ENCODE measurements at places on chromosomes 4 and X. TPM values are rescaled to one million over a fixed set of nuclear protein-coding genes. Genes with fewer than 3 reads are reported as not detected.

Gene ITGB1BP2
- total RNA-seq = 7.8 TPM

- no peaks in the 10 kb centered on the region for H3K36me3 ChIP-seq
- H3K27ac ChIP-seq = no peak overlapping the region
- no peaks in the 10 kb centered on the region for H3K27me3 ChIP-seq
- no peak for DNase-seq
- H3K4me3 ChIP-seq = no peak overlapping the region
These were observed 38.8 kb upstream of the MAD2L1 start for GRCh38 chr4:120105472-120105871.

Gene GUCY1A1
- total RNA-seq = not detected

Gene SMARCA1
- total RNA-seq = 55.7 TPM

- H3K4me1 ChIP-seq = peaks cover 4% of the 10 kb centered on the region
- H3K27ac ChIP-seq = peak overlapping the region; percentile 89
- peaks cover 1% of the 10 kb centered on the region for H3K27me3 ChIP-seq
- DNase-seq = peak; percentile 73
- H3K4me3 ChIP-seq = peak overlapping the region; percentile 86
- H3K36me3 ChIP-seq = no peaks in the 10 kb centered on the region
These were observed 566 bp downstream of the ATP11C start for GRCh38 chrX:139932073-139932900.

Gene FGF13
- 34.2 TPM for total RNA-seq

DNA sequence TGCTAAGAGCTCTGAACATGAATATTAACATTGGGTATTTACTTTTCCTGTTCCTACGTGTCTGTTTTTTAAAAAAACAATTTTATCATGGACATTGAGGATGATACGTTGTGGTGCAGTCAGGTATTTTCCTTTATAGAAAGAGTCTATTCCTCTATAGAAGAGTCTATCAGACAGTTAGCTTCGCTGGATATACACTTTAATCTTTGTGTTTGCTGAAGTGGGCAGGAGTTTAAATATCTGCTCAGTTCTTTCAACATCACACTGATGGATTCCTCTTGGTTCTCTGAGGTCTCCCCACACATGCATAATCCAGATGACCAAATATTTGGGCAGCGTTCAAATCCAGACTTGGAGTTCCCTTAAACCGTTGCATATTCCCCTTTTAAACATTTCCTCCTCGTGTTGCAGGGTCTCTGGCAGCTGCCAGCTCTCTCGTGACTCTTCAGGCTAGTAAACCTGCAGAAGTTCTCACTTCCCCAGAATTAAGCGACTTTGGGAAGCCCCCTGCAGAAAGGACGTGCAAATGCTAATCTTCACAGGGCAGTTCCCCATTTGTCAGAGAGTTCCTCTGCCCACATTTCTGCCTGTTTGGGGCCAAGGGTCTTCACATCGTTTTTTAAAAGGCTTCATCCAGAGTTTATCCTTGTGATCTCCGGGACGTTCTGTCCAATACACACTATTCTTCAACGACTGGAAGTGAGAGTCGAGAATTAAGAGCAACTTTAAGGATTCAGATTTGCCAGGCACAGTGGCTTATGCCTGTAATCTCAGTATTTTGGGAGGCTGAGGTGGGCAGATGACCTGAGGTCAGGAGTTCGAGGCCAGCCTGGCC, 20.5 kb upstream of the DHRSX start:
- no peak overlapping the region for H3K4me3 ChIP-seq
- no peaks in the 10 kb centered on the region for H3K27me3 ChIP-seq
- no peaks in the 10 kb centered on the region for H3K36me3 ChIP-seq
- H3K4me1 ChIP-seq = no peaks in the 10 kb centered on the region

Data from glutamatergic neuron (in vitro differentiated cells).